ENCODE measurements at places on chromosomes 12 and 14. TPM values are rescaled to one million over a fixed set of nuclear protein-coding genes. Genes with fewer than 3 reads are reported as not detected.

The MNAT1 gene
- total RNA-seq: 11.9 TPM

The TAS2R10 gene
- total RNA-seq: 0.53 TPM

The PAX9 gene
- 0.12 TPM for total RNA-seq

The PDZRN4 gene
- total RNA-seq: not detected

The IL22 gene
- not detected for total RNA-seq

The HNF1A gene
- total RNA-seq: not detected

The ADAM21 gene
- 0.75 TPM for total RNA-seq

The ZNF891 gene
- 0.94 TPM for total RNA-seq

The KITLG gene
- total RNA-seq: 9.9 TPM

The OAS1 gene
- 2.3 TPM for total RNA-seq

The TPPP2 gene
- not detected for total RNA-seq

The TAS2R14 gene
- 2.5 TPM for total RNA-seq

The USP44 gene
- 0.38 TPM for total RNA-seq

The PTPN6 gene
- 0.08 TPM for total RNA-seq

The DHRS2 gene
- 0.08 TPM for total RNA-seq

The KLRC2 gene
- not detected for total RNA-seq

The CLEC7A gene
- not detected for total RNA-seq

The CLEC4D gene
- total RNA-seq: not detected

The DICER1 gene
- 18.8 TPM for total RNA-seq

The C3AR1 gene
- 0.30 TPM for total RNA-seq

The C12orf50 gene
- not detected for total RNA-seq

The PPP4R4 gene
- total RNA-seq: 10.4 TPM

The GLIPR1L1 gene
- not detected for total RNA-seq

The ABCC9 gene
- total RNA-seq: 21.8 TPM

The SLC17A8 gene
- not detected for total RNA-seq

The CATSPERB gene
- not detected for total RNA-seq

The POTEM gene
- total RNA-seq: not detected

The CEP128 gene
- total RNA-seq: 1.6 TPM

The NABP2 gene
- total RNA-seq: 24.2 TPM

The RASAL1 gene
- total RNA-seq: not detected

The SLC22A17 gene
- 19.0 TPM for total RNA-seq

The DTX1 gene
- total RNA-seq: 0.15 TPM

The ZDHHC22 gene
- total RNA-seq: not detected

The NAB2 gene
- 31.4 TPM for total RNA-seq

The ADGRD1 gene
- 0.15 TPM for total RNA-seq

The RNASE3 gene
- total RNA-seq: not detected

The FOXG1 gene
- not detected for total RNA-seq

The SERPINA10 gene
- total RNA-seq: not detected

The CRACR2A gene
- total RNA-seq: 3.2 TPM

The HOXC13 gene
- not detected for total RNA-seq

The ALDH6A1 gene
- 26.9 TPM for total RNA-seq

The WNT1 gene
- total RNA-seq: not detected

The FOXA1 gene
- total RNA-seq: not detected

The PABPN1 gene
- total RNA-seq: 118 TPM

The DDHD1 gene
- 14.4 TPM for total RNA-seq

The BDKRB2 gene
- 61.8 TPM for total RNA-seq

The ESYT1 gene
- total RNA-seq: 173 TPM

The INHBC gene
- not detected for total RNA-seq

The MANSC1 gene
- total RNA-seq: 1.8 TPM

The TRHDE gene
- 0.38 TPM for total RNA-seq

The WDHD1 gene
- total RNA-seq: 11.0 TPM

The IQSEC3 gene
- not detected for total RNA-seq

The FOXN4 gene
- total RNA-seq: not detected

The CACNA1C gene
- total RNA-seq: 7.4 TPM

The ANKRD33 gene
- total RNA-seq: not detected

The ARHGDIB gene
- 3.9 TPM for total RNA-seq
